ENCODE measurements at places on chromosomes 7 and 10. TPM values are rescaled to one million over a fixed set of nuclear protein-coding genes. Genes with fewer than 3 reads are reported as not detected.

The TMEM270 gene
- total RNA-seq = not detected

The ATRNL1 gene
- 44.1 TPM for total RNA-seq

The TMEM140 gene
- not detected for total RNA-seq

The NANOS1 gene
- total RNA-seq = 3.0 TPM

The PRRT4 gene
- total RNA-seq = 3.1 TPM

The ADIRF gene
- total RNA-seq = not detected

The PON1 gene
- total RNA-seq = not detected

DNA sequence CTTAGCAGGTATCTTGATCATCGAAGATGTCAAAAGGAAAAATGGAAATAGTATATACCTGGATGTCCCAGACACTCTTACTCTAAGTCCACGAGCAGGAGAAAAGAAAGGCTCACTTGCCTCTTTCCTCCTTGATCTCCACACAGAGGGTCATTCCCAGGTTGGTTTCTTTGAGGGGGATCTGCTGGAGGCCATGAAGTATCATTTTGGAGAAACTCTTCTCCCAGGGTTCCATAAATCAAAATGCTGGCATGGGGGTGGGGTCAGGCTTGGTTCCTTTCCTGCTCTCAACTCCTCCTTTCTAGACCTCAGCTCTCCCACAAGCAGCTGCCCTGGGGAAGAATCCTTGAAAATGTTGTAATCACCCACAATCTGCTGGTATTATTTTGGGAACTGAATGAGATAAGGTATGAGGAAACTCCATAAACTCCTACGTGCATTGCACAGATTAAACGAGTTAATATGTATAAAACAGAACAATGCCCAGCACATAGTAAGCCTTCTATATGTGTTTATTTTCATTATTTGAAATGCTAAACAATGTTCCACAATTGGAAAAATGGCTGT is 54.4 kb downstream of the PRKCQ start:
- peaks cover 8% of the 10 kb centered on the region for H3K27me3 ChIP-seq
- no peak for DNase-seq
- no peaks in the 10 kb centered on the region for H3K4me1 ChIP-seq
- H3K27ac ChIP-seq = no peak overlapping the region
- no peak overlapping the region for H3K4me3 ChIP-seq

DNA sequence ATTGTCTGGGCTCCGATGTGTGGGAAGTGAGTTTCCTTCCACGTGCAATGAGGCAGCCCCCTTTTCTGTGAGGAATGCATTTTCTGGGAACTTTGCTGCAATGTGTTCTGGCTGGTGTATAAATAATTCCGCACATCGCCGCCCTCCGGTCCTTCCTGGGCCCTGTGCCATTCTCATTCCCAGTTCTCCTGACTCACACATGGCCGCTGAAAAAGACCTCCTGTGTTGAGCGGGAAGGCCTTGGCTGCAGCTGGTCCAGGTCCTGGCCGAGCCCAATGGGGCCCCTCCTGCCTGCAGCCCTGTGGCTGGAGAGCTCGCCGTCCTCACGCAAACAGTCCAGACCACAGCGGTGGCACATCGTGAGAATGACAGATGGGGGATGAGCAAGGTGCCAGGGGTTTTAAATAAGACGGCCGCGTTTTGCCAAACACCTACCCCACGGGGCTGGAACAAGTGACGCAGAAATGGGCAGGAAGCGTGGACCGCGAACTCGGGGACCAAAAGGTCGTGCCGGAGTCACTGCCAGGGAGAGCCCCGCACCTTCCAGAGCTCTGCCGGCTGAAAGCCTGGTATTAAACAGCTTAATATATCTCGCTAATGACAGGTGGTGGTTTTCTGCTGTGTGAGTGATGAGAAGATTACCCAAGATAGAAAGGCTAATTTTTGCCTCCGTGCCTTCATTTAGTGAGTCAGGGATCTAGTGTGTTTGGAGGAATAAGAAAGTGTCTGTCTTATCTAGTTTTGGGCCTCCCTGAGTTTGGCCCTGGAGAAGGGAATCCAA is 37.0 kb downstream of the FAM20C start:
- no peaks in the 10 kb centered on the region for H3K27me3 ChIP-seq
- no peak for DNase-seq
- H3K4me1 ChIP-seq = peaks cover 8% of the 10 kb centered on the region
- H3K27ac ChIP-seq = no peak overlapping the region
- H3K36me3 ChIP-seq = no peaks in the 10 kb centered on the region
- H3K4me3 ChIP-seq = no peak overlapping the region

DNA sequence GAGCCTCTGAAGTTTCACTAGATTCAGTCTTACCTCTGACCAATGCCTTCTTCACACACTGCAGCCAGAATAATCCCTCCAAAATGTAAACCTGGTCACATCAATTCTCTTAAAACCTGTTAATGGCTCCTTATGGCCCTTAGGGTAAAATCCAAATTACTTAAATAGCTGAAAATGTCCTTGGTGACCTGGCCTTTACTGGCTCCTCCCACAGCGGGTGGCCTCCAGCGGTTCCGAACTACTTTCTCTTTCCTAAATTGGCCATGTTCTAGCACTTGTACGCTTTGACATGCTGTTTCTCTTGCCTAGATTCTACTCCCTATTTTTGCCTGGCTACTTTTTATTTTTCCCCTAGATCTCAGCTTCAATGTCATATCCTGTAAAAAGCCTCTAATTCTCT is 36.1 kb downstream of the AGK start:
- no peak overlapping the region for H3K4me3 ChIP-seq
- no peak overlapping the region for H3K27ac ChIP-seq
- no peak for DNase-seq
- no peaks in the 10 kb centered on the region for H3K27me3 ChIP-seq
- H3K4me1 ChIP-seq = peaks cover 17% of the 10 kb centered on the region
- H3K36me3 ChIP-seq = peaks cover 29% of the 10 kb centered on the region

GRCh38 chr10:93220296-93221170 is 146.8 kb downstream of the CYP26A1 start:
- H3K4me3 ChIP-seq = no peak overlapping the region
- H3K27ac ChIP-seq = no peak overlapping the region
- no peaks in the 10 kb centered on the region for H3K4me1 ChIP-seq
- no peak for DNase-seq
- H3K27me3 ChIP-seq = peaks cover 3% of the 10 kb centered on the region

DNA sequence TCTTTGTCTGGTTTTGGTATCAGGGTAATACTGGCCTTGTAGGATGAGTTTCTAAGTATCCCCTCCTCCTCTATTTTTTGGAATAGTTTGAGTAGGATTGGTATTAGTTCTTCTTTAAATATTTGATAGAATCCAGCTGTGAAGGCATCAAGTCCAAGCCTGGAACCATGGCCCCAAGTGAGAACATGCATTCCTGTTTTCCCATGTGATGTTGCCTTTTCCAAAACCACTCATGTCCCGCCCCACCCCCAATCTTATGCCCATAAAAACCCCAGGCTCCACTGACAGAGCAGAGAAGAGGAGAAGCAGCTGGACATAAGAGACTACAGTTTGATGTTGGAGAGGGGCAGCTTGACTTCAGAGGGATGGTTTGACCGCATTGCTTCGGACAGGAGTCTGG is 71.2 kb downstream of the MINPP1 start:
- no peak overlapping the region for H3K4me3 ChIP-seq
- H3K27ac ChIP-seq = no peak overlapping the region
- H3K4me1 ChIP-seq = no peaks in the 10 kb centered on the region

GRCh38 chr7:43592326-43592725 is 9.4 kb downstream of the STK17A start:
- H3K4me1 ChIP-seq = peaks cover 7% of the 10 kb centered on the region
- no peaks in the 10 kb centered on the region for H3K27me3 ChIP-seq
- H3K27ac ChIP-seq = no peak overlapping the region
- no peaks in the 10 kb centered on the region for H3K36me3 ChIP-seq

- peaks cover 36% of the 10 kb centered on the region for H3K4me1 ChIP-seq
- no peaks in the 10 kb centered on the region for H3K36me3 ChIP-seq
- no peak overlapping the region for H3K27ac ChIP-seq
Measured at GRCh38 chr7:69631131-69631530, 32.9 kb downstream of the AUTS2 start.

DNA sequence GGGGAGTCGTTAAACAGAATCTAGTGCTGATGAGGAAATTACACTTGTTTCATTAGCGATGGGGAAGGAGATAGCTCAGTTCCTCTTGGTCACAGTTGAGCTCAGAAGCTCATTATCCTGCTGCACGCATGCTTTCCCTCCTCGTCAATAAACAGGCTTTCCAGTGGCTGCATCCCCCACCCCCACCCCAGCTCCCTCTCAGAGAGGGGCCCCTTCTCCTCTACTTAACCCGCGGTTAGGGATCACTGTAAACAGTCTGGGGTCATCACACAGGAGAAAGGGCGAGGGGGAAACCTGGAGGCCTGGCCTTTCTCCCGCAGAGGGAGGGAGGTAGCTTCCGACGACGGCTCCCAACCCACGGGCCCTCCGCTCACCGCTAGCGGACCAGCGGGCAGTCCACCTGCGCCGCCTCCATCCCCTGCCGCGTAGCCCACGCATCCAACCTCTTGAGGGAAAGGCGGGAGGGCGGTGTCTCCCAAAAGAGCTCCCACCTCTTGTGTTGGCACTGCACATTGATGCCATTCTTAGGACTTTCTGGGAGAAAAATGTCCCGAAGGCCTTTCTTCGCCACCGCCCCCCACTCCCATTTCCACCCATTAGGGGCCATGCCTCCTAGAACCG is 80.8 kb downstream of the PAX2 start:
- no peaks in the 10 kb centered on the region for H3K36me3 ChIP-seq
- H3K27ac ChIP-seq = no peak overlapping the region
- no peak overlapping the region for H3K4me3 ChIP-seq
- DNase-seq = no peak
- peaks cover 19% of the 10 kb centered on the region for H3K4me1 ChIP-seq
- peaks cover 82% of the 10 kb centered on the region for H3K27me3 ChIP-seq

DNA sequence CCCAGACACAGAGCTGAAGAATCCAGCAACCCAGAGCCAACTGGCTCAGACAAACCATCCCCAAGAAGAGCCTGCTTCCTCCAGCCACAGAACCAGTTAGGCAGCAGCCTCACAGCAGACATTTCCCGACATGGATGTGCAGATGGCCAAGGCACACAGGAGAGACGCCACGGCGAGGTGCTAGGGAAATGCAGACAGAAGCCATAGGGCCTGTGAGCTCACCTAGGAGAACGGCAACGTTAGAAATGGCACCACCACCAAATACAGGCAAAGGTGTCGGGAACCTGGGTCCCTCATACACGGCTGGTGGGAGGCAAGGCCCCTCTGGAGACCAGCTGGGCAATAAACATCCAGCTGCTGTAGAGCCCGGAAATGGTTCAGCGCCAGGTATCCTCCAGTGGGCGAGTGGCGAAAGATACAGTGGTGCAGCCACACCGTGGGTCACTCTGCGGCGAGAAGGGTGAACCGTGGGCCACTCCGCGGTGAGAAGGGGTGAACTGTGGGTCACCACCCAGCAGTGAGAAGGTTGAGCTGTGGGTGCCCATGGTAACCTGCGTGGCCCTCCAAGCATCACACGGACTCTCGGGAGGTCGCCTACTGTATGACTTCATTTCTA is 31.2 kb downstream of the JAKMIP3 start:
- DNase-seq = no peak
- H3K27ac ChIP-seq = no peak overlapping the region
- H3K4me3 ChIP-seq = no peak overlapping the region
- peaks cover 2% of the 10 kb centered on the region for H3K36me3 ChIP-seq
- H3K27me3 ChIP-seq = peaks cover 11% of the 10 kb centered on the region

GRCh38 chr7:136964347-136964746 is 95.9 kb downstream of the CHRM2 start:
- H3K4me3 ChIP-seq = no peak overlapping the region
- no peak overlapping the region for H3K27ac ChIP-seq
- H3K27me3 ChIP-seq = no peaks in the 10 kb centered on the region

DNA sequence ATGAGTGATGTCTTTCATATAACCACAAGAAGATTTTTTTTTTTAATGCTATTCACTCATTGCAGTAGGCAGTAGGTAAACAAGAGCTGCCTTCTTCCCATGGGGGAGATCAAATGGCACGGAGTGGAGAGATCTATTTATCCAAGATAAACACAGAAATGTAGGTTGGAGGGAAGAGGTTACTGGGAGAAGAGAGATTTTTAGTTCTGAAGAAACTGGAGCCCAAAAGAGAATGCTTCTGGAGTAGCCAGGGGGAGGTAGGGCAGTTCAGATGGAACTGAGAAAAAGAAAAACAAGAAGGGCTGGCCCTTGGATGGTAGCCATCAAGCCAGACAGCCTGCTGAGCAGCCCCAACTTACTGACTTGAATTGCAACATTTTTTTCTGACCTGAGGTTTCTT is 270.1 kb upstream of the TPK1 start:
- no peaks in the 10 kb centered on the region for H3K27me3 ChIP-seq
- peaks cover 9% of the 10 kb centered on the region for H3K4me1 ChIP-seq
- peak overlapping the region; percentile 85 for H3K27ac ChIP-seq

GRCh38 chr10:74928742-74929191 is 102.4 kb downstream of the KAT6B start:
- DNase-seq = no peak
- H3K4me3 ChIP-seq = no peak overlapping the region
- peaks cover 60% of the 10 kb centered on the region for H3K4me1 ChIP-seq
- H3K36me3 ChIP-seq = no peaks in the 10 kb centered on the region

DNA sequence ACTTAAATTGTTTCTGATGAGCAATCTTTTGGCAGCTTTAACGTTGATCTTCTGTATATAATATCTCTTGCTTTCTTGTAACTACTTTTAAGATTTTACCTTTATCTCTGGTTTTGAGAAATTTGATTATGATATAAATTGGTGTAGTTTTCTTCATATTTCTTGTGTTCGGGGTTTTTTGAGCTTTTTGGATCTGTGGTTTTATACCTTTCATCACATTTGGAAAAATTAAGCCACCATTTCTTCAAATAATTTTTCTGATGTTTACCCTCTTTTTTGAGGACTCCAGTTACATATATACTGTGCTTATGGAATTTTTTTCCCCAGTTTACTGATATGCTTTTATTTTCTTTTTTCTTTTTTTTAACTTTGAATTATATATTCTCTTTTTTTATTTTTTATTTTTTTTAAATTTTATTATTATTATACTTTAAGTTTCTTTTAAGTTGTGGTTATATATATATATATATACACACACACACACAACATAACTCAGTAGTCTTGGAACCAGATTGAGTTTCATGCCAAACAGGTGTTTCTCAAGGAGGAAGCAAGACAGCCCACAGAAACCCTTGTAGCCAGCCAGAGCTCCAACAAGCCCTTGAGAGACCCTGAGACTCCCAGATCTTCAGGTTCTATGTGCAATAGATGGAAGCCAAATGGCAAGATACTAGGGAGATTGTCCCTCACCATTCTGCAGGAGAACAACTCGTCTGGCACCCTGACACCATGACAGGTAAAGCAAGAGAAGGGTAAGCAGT is 27.5 kb upstream of the NME8 start:
- DNase-seq = no peak
- H3K36me3 ChIP-seq = no peaks in the 10 kb centered on the region
- no peak overlapping the region for H3K4me3 ChIP-seq

Measured in neural crest cell (in vitro differentiated cells).